LHCN-M2 (cell line): ENCODE measurements at places on chromosomes 7 and 10.

GRCh38 chr7:136293841-136294391 lies 316.8 kb upstream of the MTPN start:
- no peak for DNase-seq

DNA sequence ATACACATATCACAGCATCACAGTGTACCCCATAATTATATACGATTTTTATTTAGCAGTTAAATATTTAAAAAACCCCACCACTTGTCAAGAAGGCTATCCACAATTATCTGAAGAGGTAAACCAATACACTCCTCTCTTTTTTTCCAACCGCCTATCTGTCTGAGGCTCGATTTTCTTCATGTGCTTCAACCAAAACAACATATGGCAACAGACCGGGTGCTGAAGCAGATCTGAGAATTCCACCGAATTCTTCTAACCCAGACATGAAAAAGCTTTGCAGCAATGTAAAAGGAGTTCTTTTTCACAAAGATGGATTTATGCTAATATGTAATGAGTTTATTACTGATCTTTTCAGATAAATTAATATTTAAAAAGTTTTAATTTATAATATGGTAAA lies 132.4 kb upstream of the RHEB start:
- DNase-seq = no peak

- peak; percentile 4 for DNase-seq
These were observed 74.0 kb upstream of the AFAP1L2 start for GRCh38 chr10:114478281-114478680.

DNA sequence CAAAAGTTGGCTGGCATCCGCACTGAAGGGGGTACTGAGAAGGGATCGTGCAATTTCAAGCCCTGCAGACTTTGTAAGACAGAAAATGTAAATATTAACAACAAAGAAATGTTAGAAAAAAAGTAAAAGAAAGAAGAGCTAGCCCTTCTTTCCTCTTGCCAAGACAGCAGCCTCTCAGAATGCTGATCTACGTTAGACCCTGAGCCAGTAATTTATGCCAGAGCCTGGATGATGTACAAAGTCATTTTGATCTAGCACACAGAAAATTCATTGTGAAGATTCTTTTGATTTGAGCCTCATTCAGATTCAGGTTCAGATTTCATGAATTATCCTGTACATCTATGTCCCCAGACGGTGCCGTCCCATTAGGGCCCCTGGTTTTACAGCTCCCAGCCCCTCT lies 105.2 kb downstream of the PRKCQ start:
- DNase-seq = no peak

- no peak for DNase-seq
These were observed 561 bp downstream of the FGFR2 start for GRCh38 chr10:121597504-121598262.

DNA sequence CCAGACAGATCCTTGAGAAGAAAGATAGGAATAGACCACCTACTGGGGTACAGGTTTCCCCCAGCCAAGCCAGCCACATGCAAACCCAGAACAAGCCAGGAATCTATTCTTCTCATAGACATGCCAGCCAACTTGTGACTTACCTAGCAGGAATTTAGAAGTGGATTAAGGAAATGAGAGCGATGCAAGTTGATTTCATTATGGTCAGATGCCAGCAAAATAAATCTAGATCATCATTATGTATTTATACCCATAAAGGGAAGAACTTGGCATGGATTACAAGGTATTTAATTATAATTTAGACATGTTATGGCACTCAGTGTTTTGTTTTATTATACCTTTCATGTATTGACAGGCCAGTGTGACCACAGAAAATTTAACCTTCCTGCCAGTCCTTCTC lies 32.8 kb downstream of the SLC35G1 start:
- peak; percentile 11 for DNase-seq

GRCh38 chr10:49387071-49387470 lies 8.8 kb downstream of the DRGX start:
- DNase-seq = peak; percentile 94

- no peak for DNase-seq
These were observed 32.0 kb downstream of the WAC start for GRCh38 chr10:28564905-28565304.

DNA sequence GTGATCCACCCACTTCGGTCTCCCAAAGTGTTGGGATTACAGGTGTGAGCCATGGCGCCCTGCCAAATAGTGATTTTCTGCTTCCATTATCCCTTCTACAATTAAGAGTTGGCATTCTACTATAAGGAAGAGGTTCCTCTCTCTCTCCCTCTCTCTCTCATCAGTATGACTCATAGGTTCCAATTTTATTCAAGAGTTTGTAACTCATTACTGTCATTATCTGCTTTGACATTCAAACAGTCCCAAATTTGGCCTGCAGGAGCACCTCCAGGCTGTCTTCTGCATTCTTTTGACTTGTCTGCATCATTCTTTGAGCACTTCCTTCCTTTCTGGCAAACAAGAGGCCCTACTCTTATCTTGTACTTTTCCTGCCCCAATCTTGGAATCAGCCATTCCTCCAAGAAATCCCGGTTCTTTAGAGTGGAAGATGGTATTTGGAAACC lies 33.2 kb upstream of the CALU start:
- peak; percentile 27 for DNase-seq

GRCh38 chr7:152419473-152420429 lies 16.1 kb downstream of the KMT2C start:
- no peak for DNase-seq

DNA sequence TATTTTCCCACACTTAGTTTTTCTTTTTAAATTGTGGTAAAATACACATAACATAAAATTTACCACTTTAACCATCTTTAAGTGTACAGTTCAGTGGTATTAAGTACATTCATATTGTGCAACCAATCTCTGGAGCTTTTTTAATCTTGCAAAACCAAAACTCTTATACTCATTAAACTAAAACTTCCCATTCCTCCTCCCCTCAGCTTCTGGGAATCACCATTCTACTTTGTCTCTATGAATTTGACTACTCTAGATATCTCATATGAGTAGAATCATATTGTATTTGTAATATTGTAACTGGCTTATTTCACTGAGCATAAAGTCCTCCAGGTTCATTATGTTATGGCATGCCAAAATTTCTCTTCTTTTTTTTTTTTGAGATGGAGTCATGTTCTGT lies 86.4 kb upstream of the JAZF1 start:
- no peak for DNase-seq

DNA sequence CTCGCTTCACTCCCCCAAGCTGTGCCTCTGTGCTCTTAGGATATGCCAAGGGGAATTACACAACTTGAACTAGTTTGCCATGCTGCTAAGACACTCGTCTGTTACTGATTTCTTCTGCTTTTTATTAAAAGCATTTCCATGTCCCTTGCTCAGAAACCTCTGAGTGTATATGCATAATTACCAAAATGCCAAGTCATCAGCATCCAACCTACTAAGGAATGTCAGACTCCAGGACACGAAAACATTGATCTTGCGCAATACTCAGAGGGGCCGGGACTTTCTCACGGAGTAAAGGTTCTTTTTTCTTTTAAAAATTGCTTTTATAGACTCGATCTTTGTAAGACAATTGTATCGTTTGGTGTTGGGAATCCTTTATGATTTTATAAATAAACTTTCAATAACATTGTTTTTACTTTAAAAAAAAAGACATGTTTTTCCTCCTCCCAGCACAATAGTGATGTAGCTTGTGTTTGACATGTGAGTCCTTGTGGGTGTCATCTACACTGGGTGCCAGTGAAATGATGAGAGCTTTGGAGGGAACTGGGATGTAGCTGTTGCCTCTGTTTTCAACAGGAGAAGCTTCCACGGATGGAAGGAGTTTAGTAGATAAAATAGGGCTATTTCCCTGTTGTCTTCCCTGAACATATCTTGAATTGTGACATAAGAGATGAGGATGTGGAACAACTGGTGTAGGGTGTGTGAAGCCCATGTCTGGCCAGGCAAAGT lies 43.6 kb downstream of the CNNM1 start:
- DNase-seq = peak; percentile 9

DNA sequence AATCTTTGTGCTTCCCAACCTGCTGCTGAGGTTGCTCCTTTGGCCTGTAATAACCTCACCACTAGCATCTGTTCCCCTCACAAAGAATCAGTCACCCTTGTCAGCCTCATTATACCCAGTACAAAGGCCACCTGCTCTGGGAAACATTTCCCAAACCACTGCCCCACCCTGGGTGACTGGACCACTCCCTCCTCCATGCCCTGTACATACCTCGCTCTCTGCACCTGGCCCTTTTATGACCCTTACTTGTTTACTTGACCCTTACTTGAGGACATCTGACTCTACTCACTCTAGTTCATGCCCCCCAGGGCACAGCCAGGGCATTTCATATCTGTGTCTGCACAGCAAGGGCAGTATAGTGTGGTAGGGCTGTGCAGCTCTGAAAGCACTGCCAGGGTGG lies 21.4 kb upstream of the AOC1 start:
- no peak for DNase-seq

DNA sequence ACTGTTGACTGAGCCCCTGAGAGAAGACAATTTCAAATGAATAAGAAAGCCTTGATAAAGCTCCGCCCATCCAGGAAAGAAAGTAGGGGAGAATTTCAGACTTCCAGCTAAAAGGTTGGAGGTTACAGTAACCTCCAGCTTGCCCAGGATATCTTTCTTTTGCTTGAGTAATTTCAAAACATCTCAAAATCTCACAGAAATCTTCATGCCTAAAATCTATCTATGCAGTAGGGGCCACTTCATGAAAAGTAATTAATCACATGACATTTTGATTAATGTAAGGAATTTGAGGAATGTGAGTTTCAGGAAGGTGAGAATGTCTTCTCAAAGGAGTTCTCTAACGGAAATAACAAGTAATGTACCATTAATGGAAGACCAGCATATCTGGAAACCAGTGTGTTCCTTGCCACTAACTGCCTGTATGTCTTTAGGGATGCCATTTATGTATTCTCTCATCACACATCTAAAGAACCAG lies 24.2 kb downstream of the TRIL start:
- DNase-seq = no peak

DNA sequence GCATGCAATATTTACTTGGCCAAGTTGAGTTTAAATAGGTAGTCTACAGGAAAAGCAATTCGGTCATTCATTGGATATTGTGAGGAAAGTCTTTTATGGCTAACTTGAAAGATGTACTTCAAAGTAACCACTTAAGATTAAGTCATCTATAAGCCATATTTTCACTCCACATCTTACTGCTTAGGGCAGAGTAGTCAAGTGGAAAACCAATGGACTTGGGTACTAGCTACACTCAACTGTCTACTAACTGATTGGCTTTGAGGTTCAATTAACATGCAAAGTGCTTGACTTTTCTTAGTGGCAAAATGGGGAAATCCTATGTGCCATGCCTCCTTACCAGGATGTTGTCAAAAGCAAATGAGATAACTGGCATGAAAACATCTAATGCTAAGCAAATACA lies 51.0 kb downstream of the CAV1 start:
- DNase-seq = no peak

DNA sequence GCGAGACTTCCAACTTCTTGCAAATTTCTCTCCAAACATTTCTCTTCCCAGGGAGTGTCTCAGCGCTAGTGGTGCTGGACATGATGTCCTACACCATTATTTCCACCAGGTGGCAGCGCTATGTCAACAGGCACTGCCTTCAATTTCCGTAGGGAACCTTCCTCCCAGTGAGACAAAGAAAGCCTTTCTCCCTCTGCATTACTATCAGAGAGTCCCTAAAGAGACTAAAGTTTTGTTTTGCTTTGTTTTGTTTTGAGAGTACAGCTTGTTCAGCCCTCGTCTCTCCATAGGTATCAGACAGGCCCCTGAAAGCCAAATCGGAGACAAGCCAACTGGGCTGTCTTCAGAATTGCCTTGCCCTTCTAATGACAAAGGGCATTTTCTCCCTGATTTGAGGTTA lies 44.2 kb upstream of the GGCT start:
- DNase-seq = peak; percentile 73

DNA sequence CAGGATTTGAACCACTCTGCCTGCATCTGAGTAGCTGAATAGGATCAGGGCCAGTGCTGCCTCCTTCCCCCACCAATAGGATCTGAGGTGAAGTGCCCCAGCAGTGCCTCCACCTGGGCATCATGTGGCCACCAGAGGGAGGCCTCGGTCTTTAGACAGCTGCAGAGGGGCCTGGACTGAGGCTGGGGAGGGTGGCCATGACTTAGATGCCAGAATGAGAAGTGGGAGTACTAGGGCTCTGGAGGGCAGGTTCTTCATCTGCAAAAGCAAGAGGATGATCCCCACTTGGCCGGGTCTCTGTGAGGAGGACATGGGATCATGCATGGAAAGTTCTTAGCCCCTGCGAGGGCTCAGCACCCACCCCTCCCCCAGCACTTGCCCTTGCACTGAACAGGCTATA lies 56.9 kb downstream of the NEUROG3 start:
- DNase-seq = peak; percentile 15

DNA sequence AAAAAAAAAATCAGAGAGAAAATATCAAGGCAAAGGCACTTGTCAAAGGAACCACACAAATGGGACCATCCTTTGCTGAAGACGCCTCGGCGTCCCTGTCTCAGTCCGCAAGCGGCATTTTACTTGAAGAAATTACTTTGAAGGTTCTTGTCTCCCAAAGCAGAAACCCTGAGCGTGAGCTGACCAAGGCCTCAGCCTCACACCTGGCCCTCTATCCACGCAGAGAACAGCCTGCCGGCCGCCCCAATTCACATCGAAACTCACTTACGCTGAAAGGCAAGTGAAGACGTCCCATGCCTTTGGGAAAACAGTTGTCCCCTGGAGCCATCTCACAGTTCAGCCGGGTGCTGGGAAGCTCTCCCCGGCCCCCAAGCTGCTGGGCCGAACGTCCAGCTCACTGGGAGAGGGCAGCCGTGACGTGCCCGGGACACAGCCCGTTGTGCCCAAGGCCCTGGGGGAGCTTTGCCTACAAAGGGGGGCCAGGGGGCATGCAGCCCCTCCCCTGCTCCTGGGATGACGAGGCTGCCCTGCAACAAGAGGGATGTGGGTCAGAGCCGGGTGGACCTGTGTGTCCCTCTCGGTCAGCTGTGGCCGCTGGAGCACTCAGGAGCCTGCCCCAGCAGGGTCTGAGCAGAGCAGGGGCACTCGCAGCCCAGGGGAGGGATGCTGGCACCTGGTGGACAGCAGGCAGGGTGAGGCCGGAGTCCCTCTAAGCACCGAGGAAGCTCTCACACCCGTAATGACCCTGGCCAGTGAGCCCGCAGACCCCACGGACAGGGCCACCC lies 49.6 kb upstream of the PDGFA start:
- no peak for DNase-seq
